AG08396 (cell line): ENCODE measurements at places on chromosomes 16 and 17.
A peak's percentile ranks its signal among the peaks of the same experiment; 100 is the strongest.

- DNase-seq = no peak
Observed at GRCh38 chr17:8188263-8188839, 1.6 kb downstream of the BORCS6 start.

DNA sequence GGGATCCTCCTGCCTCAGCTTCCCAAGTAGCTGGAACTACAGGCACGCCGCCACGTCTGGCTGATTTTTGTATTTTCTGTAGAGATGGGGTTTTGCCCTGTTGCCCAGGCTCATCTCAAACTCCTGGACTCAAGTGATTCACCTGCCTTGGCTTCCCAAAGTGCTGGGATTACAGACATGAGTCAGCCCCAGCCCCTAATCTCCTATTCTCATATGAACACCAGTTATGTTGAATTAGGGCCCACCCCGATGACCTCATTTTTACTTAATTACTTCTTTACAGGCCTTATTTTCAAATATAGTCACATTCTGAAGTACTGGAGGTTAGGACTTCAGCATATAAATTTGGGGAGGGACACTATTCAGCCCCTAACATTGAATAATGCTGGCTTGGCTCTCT lies 49.2 kb downstream of the ZNRF1 start:
- DNase-seq = no peak

- DNase-seq = no peak
Observed at GRCh38 chr17:75077072-75077495, 10.7 kb upstream of the SLC16A5 start.

DNA sequence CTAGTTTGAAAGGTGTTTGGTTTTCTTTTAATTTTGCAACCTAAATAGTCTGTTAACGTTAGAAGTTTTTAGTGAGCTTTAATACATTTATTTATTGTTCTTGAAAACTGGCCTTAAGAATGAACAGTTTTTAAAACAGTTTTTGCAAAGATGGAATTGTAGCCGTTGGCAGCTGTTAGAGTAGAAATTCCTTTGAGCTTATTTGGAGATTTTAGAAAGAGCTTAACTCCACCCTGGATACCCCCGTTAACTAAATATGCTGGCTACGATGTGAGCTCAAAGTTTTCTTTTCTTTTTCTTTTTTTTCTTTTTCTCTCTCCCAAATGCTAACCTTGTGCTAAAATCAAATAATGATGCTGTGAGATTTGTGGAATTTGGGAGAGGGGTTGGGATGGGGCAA lies 75.2 kb downstream of the COX10 start:
- DNase-seq = no peak

DNA sequence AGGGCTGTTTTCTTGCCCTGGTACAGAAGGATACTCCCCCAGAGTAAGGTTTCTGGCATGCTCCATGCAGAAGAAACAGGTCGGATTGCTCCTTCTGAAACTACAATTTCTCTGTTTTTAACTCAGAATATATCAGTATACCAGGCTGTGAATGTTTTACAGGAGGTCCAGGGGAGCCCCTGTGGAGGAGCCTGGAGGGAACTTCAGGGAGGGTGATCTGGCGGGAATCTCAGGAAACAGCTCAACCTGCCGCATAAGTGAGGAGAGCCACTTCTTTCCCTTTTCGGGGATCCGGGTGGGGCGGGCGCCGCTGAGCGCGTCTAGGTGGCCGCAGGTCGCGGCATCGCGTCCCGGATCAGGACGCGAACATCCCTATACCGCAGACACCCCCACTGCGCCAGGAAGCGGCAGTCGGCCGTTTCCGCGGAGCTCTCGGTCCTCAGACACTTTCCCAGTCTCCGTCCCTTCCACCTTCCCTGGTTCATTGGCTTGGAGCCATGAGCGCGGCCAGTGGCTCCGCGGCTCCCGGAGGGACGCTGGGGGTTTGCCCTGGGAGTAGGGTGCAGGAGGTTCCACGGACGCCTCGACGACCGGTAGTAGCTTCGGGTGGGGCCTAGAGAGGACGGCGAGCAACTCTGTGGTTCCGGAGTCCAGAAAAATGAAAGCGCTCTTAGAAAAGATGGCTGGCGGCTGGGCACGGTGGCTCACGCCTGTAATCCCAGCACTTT lies 3.1 kb upstream of the ZNF764 start:
- no peak for DNase-seq

DNA sequence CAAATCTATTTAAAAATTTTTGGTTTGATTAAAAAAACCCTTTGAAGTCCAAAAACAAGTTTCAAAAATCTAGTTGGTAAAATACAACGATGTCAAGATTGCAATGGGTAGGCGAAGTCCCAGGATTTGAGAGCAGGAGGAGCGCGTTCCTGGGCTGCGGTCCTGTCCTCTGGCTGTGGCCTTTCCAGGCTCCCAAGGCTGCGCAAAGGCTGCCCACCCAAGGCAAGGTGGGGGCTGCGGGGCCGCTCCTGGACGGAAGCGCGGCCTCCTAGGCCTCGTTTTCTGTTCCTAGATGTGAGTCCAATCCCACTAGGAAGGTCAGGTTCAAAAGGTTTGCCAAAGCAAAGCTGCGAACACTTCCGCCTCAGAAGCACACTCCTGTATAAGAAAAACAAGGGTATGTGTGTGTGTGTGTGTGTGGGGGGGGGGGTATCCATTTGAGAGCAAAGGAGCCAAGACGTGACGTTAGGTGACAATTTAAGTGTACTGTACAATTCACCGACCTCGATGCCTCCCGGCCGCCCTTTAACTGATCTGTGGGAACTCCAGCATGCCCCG lies 9.2 kb downstream of the AHSP start:
- no peak for DNase-seq

GRCh38 chr16:81243942-81244341 lies 5.5 kb downstream of the BCO1 start:
- no peak for DNase-seq

DNA sequence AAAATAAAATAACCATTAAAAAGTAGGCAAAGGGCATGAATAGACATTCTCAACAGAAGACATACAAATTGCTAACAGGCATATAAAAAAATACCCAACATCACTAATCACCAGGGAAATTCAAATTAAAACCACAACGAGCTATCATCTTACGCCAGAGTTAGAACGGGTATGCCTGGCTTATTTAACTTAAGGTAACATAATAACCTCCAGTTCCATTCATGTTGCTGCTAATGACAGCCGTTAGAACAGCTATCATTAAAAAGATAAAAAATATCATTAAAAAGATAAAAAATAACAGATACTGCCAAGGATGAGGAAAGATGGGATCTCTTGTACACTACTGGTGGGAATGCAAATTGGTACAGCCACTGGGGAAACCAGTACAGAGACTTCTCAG lies 89.3 kb downstream of the GAS7 start:
- no peak for DNase-seq

DNA sequence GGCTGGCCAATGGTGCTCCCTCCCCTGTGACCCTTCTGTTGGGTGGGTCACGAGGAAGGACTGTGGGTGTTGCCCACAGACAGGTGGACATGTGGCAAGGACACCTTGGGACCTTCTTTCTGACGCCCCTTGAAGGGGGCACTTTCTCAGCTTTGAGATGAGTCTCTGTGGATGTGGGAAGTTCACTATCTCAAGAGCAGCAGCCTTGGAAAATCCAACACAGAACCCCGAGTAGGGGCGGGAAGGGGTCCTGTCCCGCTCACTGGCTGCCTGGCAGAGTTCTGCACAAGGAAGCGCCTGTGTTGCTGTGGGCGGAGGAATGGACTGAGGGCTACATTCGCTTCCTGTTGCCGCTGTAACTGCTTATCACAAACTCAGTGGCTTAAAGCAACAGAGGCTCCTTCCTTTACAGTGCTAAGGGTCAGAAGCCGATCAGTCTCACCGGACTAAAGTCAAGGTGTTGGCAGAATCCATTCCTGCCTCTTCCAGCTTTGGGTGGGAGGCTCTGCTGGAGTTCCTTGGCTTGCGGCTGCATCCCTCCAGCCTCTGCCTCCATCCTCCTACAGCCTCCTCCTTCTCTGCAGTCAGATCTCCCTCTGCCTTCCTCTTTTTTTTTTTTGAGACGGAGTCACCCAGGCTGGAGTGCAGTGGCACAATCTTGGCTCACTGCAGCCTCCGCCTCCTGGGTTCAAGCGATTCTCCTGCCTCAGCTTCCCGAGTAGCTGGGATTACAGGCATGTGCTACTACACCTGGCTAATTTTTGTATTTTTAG lies 305.2 kb downstream of the SEC14L1 start:
- no peak for DNase-seq

- no peak for DNase-seq
Observed at GRCh38 chr16:81652798-81653505, 126.1 kb upstream of the PLCG2 start.

DNA sequence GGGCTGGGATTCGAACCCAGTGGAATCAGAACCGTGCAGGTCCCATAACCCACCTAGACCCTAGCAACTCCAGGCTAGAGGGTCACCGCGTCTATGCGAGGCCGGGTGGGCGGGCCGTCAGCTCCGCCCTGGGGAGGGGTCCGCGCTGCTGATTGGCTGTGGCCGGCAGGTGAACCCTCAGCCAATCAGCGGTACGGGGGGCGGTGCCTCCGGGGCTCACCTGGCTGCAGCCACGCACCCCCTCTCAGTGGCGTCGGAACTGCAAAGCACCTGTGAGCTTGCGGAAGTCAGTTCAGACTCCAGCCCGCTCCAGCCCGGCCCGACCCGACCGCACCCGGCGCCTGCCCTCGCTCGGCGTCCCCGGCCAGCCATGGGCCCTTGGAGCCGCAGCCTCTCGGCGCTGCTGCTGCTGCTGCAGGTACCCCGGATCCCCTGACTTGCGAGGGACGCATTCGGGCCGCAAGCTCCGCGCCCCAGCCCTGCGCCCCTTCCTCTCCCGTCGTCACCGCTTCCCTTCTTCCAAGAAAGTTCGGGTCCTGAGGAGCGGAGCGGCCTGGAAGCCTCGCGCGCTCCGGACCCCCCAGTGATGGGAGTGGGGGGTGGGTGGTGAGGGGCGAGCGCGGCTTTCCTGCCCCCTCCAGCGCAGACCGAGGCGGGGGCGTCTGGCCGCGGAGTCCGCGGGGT lies at the start of gene CDH1:
Gene CDH1 (plus strand): TSS at position 247 of the 684 bp plus-strand sequence. CDS start 124 bp downstream, at position 371.
- DNase-seq = no peak

GRCh38 chr16:51982715-51983680 lies 563.9 kb downstream of the TOX3 start:
- peak; percentile 47 for DNase-seq

GRCh38 chr17:19619705-19620325 lies 28.7 kb upstream of the ALDH3A2 start:
- DNase-seq = no peak

GRCh38 chr16:80720804-80721371 lies 83.5 kb downstream of the CDYL2 start:
- DNase-seq = no peak

DNA sequence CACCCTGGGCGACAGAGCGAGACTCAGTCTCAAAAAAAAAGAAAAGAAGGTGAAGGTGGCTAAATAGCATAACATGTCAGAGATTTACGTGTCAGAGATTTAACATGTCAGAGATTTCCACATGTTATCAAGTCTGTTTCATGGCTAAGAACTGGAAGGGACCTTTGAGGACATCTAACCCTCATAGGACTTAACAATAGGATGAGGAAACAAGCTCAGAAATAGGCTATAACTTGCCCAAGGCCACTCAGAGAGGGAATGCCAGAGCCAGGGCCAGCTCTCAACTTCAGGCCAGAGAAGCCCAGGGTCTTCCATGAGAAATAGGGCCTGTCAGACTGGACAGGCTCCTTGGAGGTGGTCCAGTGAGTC lies 26.8 kb upstream of the ZNF629 start:
- no peak for DNase-seq

DNA sequence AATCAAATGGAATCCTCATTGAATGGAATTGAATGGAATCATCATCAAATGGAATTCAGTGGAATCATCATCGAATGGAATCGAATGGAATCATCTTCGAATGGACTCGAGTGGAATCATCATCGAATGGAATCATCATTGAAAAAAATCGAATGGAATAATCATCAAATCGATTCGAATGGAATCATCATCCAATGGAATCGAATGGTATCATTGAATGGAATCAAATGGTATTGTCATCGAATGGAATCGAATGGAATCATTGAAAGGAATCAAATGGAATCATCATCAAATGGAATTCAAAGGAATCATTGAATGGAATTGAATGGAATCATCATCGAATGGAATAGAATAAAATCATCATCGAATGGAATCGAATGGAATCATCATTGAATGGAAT lies 619.3 kb downstream of the TP53TG3F start:
- DNase-seq = no peak

DNA sequence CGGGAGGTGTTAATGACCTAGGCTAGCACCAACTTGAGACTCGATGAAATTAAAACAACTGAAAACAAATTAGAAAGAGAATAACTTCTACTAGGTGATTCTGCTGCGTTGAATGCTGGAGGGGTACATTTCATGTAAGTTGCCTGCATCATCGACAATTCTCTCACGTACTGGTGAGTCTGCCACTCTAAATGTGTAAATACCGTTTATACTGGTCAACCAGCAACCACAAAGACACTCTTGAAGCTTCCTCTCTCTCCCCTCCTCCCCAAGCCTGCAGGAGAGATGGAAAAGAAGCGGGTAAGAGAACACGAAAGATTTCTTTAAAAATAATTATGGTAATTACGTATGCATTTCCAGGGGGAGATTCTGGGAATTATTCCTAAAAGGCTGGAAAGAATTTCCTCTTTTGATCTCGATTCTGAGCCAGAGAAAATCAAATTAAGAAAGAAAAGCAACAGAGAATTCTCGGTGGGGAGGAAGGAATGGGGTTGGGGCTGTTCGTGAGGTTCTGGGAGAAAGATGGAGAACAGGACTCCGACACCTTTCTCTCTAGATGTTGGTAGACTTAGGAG lies 68.6 kb upstream of the MRTFB start:
- no peak for DNase-seq

- peak; percentile 53 for DNase-seq
Observed at GRCh38 chr16:11016993-11017392, 72.6 kb downstream of the CLEC16A start.

- DNase-seq = peak; percentile 67
Observed at GRCh38 chr17:80071116-80071841, 30.1 kb upstream of the GAA start.

DNA sequence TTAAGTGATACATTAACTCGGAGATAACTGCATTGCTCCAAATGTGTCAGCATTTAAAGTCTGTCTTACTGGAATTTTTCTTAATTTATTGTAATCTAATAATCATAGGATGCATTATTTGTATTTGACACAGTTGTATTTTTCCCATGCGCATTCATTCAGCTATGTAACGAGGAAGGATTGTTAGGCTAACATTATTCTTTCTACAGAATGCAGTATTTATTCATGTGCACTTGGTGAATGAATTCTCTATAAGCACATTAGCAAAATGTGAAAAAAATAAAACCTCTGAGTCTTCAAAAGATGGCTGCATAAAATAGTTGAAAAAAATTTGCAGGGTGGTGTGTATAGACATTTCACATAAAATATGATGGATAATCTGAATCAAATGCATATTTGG lies 168.6 kb downstream of the CNTNAP4 start:
- no peak for DNase-seq
